ENCODE measurements at places on chromosomes 2 and 18. TPM values are rescaled to one million over a fixed set of nuclear protein-coding genes. Genes with fewer than 3 reads are reported as not detected.

Gene GPR155
- total RNA-seq: 3.2 TPM

Gene APLF
- total RNA-seq: 2.0 TPM

Gene ORMDL1
- total RNA-seq: 94.4 TPM

Gene NT5C1B
- not detected for total RNA-seq

Gene CCDC141
- 0.24 TPM for total RNA-seq

Gene ANKRD39
- 41.7 TPM for total RNA-seq

Gene C2orf81
- total RNA-seq: 1.7 TPM

Gene AQP4
- not detected for total RNA-seq

Gene CSRNP3
- total RNA-seq: not detected

Gene MRPL19
- total RNA-seq: 39.1 TPM

Gene SPEG
- total RNA-seq: not detected

Gene BCL11A
- total RNA-seq: not detected

Gene RSAD2
- total RNA-seq: 6.8 TPM

Gene ECEL1
- not detected for total RNA-seq

Gene APCDD1
- total RNA-seq: not detected

Gene KIAA2012
- not detected for total RNA-seq

Gene SERPINB11
- total RNA-seq: not detected

Gene SPR
- 10.2 TPM for total RNA-seq

Gene RND3
- total RNA-seq: not detected

Gene PIEZO2
- total RNA-seq: not detected

Gene PRPF40A
- 124 TPM for total RNA-seq

Gene OTX1
- 0.75 TPM for total RNA-seq

Gene LIMS3
- total RNA-seq: 1.0 TPM

Gene GPAT2
- 4.7 TPM for total RNA-seq

Gene GKN2
- not detected for total RNA-seq

Gene BMP10
- total RNA-seq: not detected

Gene CD28
- total RNA-seq: 2.5 TPM

Gene HOXD12
- not detected for total RNA-seq

Gene CDH19
- not detected for total RNA-seq

Gene POTEI
- not detected for total RNA-seq

Gene RAB17
- total RNA-seq: not detected

Gene ZBTB7C
- total RNA-seq: not detected

Gene MAL
- total RNA-seq: 2.2 TPM

Gene AQP12B
- not detected for total RNA-seq

Gene CYP26B1
- not detected for total RNA-seq

Gene MTX2
- 21.9 TPM for total RNA-seq

Gene FNDC4
- total RNA-seq: not detected

Gene UBXN4
- total RNA-seq: 123 TPM

Gene TEKT4
- not detected for total RNA-seq

Gene FKBP7
- total RNA-seq: 2.1 TPM

Gene MAP2
- not detected for total RNA-seq

Gene RHOB
- 12.1 TPM for total RNA-seq

Gene CXCR4
- total RNA-seq: 74.8 TPM

Gene ITGA4
- 147 TPM for total RNA-seq

Data from natural killer cell treated with Interleukin-12 subunit alpha and Interleukin-12 subunit beta and Interleukin-15 and Interleukin-18, amount 100 ng/mL, for 72 hours (primary cell).